Nasal cavity respiratory epithelium epithelial cell of viscerocranial mucosa (primary cell): ENCODE measurements at places on chromosomes 4 and X. TPM values are rescaled to one million over a fixed set of nuclear protein-coding genes. Genes with fewer than 3 reads are reported as not detected.

The C4orf36 gene
- 1.7 and 3.1 TPM in 2 replicates for total RNA-seq

The PRICKLE3 gene
- 19.5 and 38.1 TPM in 2 replicates for total RNA-seq

The MTMR8 gene
- total RNA-seq: 0.68 and 1.1 TPM in 2 replicates

The CXCL11 gene
- 0.68 and 0.71 TPM in 2 replicates for total RNA-seq

The CCDC158 gene
- total RNA-seq: 0.34 and 0.43 TPM in 2 replicates

The PLS3 gene
- 274 and 307 TPM in 2 replicates for total RNA-seq

The WAS gene
- under 0.01 and 0.28 TPM in 2 replicates for total RNA-seq

The CDKL2 gene
- 0.34 and 3.0 TPM in 2 replicates for total RNA-seq

The SMPX gene
- total RNA-seq: not detected in 2 replicates

The CDKL5 gene
- total RNA-seq: 5.8 and 7.3 TPM in 2 replicates

The TMEM47 gene
- total RNA-seq: 1.4 and 14.5 TPM in 2 replicates

The DHX15 gene
- total RNA-seq: 138 and 210 TPM in 2 replicates

The RAB40AL gene
- 0.57 TPM in 1 of 2 replicates, not detected in the other for total RNA-seq

The ARHGAP36 gene
- total RNA-seq: not detected in 2 replicates

The ZNF718 gene
- total RNA-seq: 9.8 and 11.6 TPM in 2 replicates

The USP17L22 gene
- not detected in 2 replicates for total RNA-seq

The UCHL1 gene
- total RNA-seq: 10.1 and 23.9 TPM in 2 replicates

The ADAM29 gene
- not detected in 2 replicates for total RNA-seq

The LNX1 gene
- 2.1 and 5.1 TPM in 2 replicates for total RNA-seq

The FAM47B gene
- not detected in 2 replicates for total RNA-seq

The TKTL2 gene
- not detected in 2 replicates for total RNA-seq

The HAUS3 gene
- total RNA-seq: 10.6 and 14.0 TPM in 2 replicates

The VCX2 gene
- not detected in 2 replicates for total RNA-seq

The GAGE12E gene
- total RNA-seq: not detected in 2 replicates

The ZMAT1 gene
- under 0.01 and 0.28 TPM in 2 replicates for total RNA-seq

The SPARCL1 gene
- total RNA-seq: 0.07 TPM in 1 of 2 replicates, not detected in the other

The TFE3 gene
- total RNA-seq: 17.4 and 37.9 TPM in 2 replicates

The CFI gene
- total RNA-seq: 2.5 TPM in 1 of 2 replicates, not detected in the other

The HTATSF1 gene
- total RNA-seq: 48.9 and 53.0 TPM in 2 replicates

The VEGFD gene
- total RNA-seq: 0.21 TPM in 1 of 2 replicates, not detected in the other

The SYTL5 gene
- 0.34 and 4.6 TPM in 2 replicates for total RNA-seq
